ENCODE measurements at places on chromosomes 1 and 21. TPM values are rescaled to one million over a fixed set of nuclear protein-coding genes. Genes with fewer than 3 reads are reported as not detected.

PPIAL4G gene
- polyA plus RNA-seq = not detected

LRRC38 gene
- polyA plus RNA-seq = not detected

MYOM3 gene
- polyA plus RNA-seq = not detected

ACTL8 gene
- not detected for polyA plus RNA-seq

SEC16B gene
- polyA plus RNA-seq = not detected

FCAMR gene
- not detected for polyA plus RNA-seq

OVAAL gene
- polyA plus RNA-seq = not detected

ETV3L gene
- polyA plus RNA-seq = not detected

VCAM1 gene
- polyA plus RNA-seq = not detected

IFI6 gene
- polyA plus RNA-seq = 68.2 TPM

PLPPR4 gene
- not detected for polyA plus RNA-seq

RPE65 gene
- polyA plus RNA-seq = not detected
